Mesenchymal stem cell (in vitro differentiated cells and primary cell): ENCODE measurements at places on chromosomes 5 and 9.
A peak's percentile ranks its signal among the peaks of the same experiment; 100 is the strongest.

- DNase-seq: no peak
Observed at GRCh38 chr9:100229136-100229535, 123.6 kb downstream of the TEX10 start.

GRCh38 chr9:120531683-120532300 lies 48.2 kb downstream of the CDK5RAP2 start:
- peak; percentile 35 for DNase-seq

GRCh38 chr5:165227515-165227914 lies 1722.1 kb downstream of the MAT2B start:
- no peak for DNase-seq

- peak; percentile 66 for DNase-seq
Observed at GRCh38 chr5:151079838-151080612, 809 bp downstream of the TNIP1 start.

DNA sequence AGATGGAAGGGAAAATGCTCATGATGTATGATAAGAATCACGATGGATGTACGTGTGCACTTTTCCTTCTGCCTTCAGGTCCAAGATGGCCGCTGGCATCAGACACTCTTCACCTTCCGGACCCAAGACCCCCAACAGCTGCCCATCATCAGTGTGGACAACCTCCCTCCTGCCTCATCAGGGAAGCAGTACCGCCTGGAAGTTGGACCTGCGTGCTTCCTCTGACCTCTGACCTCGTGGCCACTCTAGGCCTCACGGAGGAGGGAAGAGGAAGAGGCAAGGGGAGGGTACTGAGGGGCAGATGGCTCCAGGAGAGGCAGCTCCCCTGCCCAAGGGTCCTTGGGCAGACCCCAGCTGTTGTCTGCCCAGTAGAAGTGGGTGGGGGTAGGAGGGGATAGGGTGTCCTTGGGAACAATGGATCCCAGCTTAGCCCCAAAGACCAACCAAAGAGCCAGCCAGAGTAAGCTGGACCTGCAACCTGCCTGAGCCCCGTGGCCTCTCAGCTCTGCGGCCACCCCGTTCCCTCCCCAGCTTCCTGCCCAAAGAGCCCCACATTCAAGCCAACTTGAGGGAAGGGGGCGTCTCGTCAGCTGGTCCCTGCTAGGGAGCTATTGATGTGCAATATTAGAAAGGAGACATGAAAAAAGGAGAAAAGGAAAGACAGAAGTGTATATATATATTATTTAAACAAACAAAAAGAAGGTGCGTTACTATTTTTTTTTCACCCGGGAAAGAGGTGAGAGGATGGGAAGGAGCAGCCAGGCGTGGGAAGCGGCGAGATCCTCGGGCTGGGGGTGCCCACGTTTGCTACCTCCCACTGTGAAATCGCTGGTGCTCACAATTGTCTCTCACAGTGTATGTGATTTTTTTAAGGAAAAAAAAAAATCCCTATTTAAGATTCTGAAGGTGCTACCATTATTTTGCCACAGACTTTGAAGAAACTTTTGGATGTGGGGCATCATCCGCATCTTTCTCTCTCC lies 12.1 kb upstream of the ORM1 start:
- no peak for DNase-seq

DNA sequence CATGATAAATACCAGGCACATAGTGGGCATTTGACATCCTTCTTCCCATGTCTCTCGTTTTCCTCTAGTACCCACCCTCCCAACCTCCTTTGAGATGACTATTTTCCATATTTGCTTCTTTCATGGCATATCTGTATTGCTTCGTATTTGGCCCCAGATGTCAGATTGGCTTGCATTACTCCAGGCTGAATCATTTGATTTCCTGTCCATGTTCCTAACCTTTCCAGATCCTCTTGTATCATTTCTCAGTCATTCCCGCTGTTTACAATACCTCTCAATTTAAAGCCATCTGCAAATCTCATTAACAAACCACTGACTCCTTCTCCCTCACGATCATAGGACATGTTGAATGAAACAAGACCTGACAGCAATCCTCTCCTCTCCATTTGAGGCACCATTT lies 19.9 kb downstream of the MTX3 start:
- DNase-seq: no peak

GRCh38 chr9:38424918-38425317 lies 664 bp upstream of the IGFBPL1 start:
- DNase-seq: no peak

GRCh38 chr5:113682497-113683136 lies 169.1 kb downstream of the YTHDC2 start:
- peak; percentile 29 for DNase-seq

- DNase-seq: peak; percentile 32
Observed at GRCh38 chr9:136544964-136545691, 720 bp downstream of the NOTCH1 start.

- DNase-seq: no peak
Observed at GRCh38 chr5:143121135-143121475, 282.4 kb downstream of the NR3C1 start.
